ENCODE measurements at places on chromosomes 5 and 9.

GRCh38 chr5:141778206-141778605, 96.2 kb upstream of the ARAP3 start:
- DNase-seq = no peak

- DNase-seq = no peak
These were observed 64.3 kb upstream of the PCA3 start for GRCh38 chr9:76699971-76700370.

DNA sequence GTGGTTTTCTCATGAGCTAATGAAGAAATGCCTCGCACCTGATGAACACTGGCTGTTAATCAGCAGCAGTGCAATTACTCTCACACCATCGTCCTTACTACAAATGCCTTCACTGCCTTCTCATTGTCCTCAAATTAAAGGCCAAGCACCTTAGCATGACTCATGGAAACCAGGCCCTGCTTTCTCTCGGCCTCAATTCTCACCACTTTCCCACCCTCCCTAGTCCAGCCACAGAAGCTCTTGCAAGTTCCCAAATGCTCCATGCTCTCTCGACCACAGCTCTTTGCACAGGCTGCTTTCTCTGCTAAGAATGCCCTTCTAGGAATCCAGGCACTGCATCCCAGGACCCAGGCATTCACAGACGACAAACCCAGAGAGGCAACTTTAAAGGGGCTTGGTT, 94.6 kb upstream of the KLF4 start:
- DNase-seq = no peak

DNA sequence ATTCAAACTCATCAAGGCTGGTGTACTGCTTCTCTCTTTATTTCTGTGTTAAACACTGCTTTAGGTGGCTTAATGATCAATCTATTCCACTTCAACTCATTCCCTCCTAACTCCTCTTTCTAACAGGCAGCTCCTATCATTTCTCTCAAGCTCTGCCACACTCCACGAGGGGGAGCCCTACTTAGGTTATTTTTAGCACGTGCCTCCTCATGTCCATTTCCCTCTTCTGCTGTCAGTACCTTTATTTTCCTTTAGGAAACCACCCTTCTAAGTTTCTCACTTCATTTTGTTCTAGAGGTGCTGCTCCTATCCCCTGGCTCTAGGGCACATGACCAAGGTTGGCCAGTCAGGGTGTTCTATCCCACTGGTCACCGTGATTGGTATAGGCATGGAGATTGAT, 6.7 kb upstream of the BRINP1 start:
- DNase-seq = no peak

- no peak for DNase-seq
These were observed 81.9 kb upstream of the RARS1 start for GRCh38 chr5:168404365-168404764.

- no peak for DNase-seq
These were observed 119.5 kb downstream of the PIK3R1 start for GRCh38 chr5:68335075-68335474.

GRCh38 chr5:92041911-92042660, 659.0 kb upstream of the ARRDC3 start:
- DNase-seq = no peak

DNA sequence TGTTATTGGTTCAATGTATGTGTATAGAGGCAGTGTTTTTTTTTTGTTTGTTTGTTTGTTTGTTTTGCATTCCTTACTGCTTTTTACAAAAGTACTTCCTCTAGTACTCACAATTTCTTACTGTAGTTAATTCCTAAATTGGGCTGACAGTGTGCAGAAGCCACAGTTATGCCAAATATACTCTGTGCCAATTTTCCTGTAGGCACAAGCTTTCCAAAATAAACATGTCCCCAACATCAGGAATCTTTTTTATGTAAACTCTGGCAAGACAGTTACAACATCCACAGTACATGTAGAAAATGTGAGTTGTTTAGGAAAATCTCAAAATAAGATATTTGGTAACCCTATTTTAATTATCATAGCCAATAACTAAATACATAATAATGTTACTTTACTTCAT, 161.6 kb upstream of the TSLP start:
- DNase-seq = no peak

DNA sequence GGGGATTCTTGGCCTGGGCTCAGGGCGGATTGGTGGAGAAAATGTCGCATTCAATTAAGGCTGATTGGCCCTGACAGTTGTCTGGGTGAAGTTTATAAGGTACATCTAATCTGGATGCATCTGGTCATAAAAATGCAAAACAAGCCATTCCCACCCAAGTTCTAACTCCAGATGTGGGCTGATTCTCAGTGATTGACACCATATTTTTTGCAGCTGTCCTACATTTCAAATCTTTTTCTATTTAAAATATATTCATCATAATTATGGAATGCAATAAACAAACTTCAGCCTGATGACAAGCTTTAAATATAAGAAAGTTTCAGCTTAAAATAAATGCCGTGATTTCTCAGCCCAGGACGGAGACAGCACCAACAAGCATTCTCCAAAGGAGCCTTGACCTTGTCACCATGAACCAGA, 146.4 kb upstream of the SMIM23 start:
- no peak for DNase-seq

- DNase-seq = no peak
These were observed 138.7 kb upstream of the PPP1R26 start for GRCh38 chr9:135340726-135341475.

DNA sequence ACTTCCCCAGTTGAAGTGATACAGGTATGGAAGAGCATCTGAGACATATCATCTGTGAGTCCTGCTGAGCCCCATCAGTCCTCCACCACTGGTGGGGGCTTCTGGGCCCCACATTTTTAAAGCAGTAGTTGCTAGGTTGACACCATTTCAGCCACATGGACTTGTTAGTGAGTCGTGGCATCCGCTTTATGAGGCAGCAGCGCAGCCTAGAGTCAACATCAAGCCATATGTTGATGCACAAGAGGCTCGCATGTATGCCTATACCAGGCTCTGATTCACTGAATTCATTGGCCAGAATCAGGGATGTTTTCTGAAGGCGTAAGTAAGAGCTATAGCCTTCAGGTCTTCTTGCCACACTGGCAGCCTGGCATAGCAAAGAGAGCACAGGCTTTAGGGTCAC, 26.8 kb downstream of the ZNF346 start:
- no peak for DNase-seq

- DNase-seq = no peak
These were observed 62.4 kb downstream of the RAI14 start for GRCh38 chr5:34718516-34718915.

DNA sequence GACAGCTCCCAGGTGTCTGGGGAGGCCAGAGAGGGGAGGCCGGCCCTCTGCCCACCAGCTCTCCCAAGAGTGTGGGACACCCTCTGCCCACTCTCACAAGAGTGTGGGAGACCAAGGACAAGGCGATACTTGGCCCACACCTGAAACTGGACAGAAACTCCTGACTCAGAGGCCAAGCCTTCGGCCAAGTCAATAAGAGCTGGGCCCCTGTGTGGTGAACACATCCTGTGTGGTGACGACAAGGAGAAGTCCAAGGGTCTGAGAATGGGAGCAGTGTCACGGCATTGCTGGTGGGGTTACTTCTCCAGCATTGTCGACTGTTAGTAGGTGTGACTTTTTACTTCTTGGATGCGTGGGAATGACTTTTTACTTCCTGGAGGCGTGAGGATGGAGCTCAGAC, 14.6 kb upstream of the F2RL1 start:
- no peak for DNase-seq

- DNase-seq = no peak
These were observed 27.3 kb upstream of the CFAP157 start for GRCh38 chr9:127679506-127679905.

DNA sequence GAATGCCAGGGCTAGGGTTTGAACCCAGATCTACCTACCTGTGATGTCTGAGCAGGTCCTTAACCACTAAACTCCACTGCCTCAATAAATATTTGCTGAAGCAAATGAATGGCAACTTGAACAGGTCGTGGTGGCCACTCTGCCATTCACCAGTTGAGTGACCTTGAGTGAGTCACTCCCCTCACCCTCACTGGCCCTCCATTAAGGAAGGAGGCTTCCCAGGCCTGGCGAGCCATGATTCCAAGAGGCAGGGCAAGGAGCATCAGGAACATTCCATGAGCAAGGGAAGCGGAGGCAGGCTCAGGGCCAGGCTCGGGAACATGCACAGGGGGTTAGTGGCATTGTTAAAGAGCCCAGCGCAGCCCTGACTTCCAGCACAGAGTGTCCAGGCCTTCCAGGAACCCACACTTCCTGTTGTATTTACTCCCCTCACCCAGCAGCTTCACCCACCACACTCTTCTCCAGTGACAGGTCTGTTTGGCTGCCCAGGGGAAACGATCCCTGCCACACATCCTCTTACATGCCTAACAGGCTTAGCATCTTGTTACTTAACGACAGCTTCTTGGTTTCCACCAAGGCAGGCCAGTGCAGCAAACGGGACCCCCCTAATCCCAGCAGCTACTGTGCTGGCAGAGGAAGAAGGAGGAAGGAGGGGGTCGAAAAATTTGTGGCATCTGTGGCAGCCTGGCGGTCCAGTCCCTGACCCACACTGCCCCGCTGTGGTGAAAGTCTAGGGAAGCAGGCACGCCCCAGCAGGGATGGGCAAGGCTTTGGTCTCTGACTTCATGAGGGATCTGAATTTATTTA, 43.7 kb upstream of the TTC1 start:
- peak; percentile 30 for DNase-seq

GRCh38 chr9:122050167-122050566, 42.9 kb downstream of the TTLL11 start:
- no peak for DNase-seq

DNA sequence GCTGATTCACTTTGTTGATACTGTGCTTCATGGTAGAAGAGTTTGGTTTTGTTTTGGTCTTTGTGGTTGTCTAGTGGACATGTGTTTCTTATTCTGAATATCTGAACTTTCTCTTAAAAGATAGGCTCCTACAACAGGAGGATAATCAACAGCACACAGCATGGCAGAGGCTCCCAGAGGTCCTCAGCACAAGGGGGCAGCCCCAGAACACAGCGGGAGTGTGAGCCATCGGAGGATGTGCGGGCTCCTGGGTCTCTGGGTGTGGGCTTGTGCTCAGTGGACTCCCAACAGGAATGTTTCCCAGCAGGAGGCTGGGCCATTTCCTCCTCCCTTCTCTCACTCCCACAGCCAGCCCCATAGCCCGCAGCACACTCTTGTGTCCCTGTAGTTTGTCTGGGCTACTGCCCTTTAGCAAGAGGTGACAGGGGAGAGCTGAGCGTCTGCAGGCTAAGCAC, 164.3 kb upstream of the OTULINL start:
- no peak for DNase-seq

DNA sequence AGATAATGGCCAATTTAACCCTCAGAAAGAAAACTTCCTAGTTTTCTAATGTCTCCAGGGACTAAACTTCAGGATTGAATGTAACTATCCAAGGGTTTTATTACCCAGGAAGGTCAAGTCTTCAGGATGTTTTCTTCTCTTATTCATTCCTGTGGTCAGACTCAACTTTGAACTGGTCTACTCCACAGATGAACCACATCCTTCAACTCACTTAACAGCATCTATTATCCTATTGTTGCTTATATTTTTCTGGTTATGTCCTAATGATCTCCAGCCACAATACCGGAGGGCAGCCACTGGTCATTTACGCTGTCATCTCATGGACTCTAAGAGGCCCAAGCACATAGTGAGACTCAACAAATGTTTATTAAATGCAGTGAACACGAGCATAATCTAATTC, 47.2 kb upstream of the LIFR start:
- DNase-seq = no peak

GRCh38 chr9:19208653-19209052, 21.8 kb upstream of the DENND4C start:
- DNase-seq = no peak

DNA sequence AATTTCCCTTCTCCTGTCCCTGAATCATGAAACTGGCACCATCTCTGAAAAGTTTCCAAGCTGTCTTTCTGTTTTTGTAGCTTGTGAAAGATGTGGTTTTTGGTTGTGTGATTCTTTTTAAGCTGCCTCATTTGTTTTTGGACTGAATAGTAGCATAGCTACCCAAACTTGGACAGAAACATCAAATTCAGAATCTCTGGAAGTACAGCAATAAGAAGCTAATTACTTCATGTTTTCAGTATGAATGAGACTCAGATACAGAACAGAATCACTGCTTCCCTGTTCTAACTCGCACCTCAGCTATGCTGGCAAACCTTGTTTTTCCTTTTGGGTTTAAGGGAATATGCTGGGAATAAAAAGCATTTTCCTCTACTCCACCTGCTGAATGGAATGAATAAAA, 101.0 kb downstream of the FGF1 start:
- no peak for DNase-seq

DNA sequence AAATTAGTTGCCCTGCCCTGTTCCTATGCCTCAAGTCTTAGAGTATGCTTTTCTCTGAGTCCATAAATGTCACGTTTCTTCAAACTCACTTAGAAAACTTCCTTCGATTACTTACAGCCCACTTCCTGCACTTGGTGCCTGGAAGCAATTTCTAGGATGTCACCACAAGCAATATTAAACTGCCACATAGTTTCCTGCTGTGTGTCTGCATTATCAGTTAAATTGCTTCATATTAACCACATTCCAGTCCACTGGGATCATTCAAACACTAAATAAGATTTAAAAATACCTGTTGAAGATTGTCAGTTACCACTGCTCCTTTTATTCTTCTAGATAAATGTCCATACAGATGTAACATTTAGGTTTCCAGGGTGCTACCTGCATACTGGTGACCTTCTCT, 4.1 kb downstream of the DENND1A start:
- DNase-seq = no peak

DNA sequence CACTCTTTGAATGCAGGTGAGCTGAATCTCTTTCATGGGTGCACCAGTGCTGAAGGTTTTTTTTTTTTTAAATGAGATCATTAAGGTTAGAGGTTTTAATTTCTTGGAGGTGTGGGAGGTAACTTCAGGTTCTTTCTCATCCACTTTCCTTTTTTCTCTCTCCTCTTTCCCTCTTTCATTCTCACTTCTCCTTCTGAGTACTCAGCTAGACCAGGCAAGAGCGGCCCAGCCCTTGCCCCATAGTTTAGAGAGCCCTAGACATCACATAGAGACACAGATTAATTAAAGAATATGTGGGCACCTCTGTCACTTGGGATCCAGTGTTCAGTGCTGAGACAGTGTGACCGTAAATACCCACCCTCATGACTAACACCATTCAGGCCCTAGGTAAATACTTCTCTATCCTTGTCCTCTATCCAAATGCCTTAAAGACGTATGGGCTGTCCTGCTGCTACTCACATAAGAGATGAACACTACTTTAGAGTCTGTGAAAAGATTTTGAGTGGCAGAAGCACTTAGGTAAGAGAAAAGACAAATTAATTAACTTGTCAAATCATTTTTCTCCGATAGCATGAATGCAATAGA, 174.1 kb downstream of the TLE4 start:
- DNase-seq = no peak

GRCh38 chr9:108271236-108271635, 584.5 kb downstream of the ACTL7B start:
- DNase-seq = no peak

Data from activated naive CD4-positive, alpha-beta T cell treated with anti-CD3 and anti-CD28 coated beads, Interleukin-2, amount 50 U/mL, for 16 hours (primary cell).